Activated T-helper 9 cell treated with anti-CD3 and anti-CD28 coated beads, Interleukin-2, amount 50 U/mL, for 16 hours (primary cell): ENCODE measurements at places on chromosomes 16 and 17.

GRCh38 chr17:43830510-43831140, 2.3 kb downstream of the MPP3 start:
- DNase-seq, result no peak

DNA sequence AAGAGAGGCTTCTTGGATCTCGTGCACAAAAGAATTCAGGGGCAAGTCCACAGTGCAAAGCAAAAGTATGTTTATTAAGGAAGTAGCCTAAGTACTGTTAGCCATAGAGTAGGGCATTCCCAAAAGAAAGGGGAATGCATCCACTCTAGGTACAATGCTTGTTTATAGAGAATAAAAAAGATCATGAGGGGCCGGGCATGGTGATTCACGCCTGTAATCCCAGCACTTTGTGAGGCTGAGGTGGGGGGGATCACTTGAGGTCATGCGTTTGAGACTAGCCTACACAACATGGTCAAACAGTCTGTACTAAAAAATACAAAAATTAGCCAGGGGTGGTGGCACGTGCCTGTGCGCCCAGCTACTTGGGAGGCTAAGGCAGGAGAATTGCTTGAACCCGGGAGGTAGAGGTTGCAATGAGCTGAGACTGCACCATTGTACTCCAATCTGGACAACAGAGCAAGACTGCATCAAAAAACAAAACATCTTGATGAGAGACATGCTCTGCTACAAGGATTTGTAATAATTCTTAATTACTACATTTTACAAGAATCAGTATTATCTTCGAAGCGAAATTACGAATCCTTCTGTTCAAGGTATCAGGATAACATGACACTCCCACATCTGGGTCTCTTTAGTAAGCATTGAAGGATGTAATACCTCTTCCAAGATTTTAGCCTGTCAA, 191.6 kb downstream of the CPPED1 start:
- DNase-seq, result no peak

- no peak for DNase-seq
Observed at GRCh38 chr16:35628976-35629375, 2169.6 kb downstream of the TP53TG3F start.

DNA sequence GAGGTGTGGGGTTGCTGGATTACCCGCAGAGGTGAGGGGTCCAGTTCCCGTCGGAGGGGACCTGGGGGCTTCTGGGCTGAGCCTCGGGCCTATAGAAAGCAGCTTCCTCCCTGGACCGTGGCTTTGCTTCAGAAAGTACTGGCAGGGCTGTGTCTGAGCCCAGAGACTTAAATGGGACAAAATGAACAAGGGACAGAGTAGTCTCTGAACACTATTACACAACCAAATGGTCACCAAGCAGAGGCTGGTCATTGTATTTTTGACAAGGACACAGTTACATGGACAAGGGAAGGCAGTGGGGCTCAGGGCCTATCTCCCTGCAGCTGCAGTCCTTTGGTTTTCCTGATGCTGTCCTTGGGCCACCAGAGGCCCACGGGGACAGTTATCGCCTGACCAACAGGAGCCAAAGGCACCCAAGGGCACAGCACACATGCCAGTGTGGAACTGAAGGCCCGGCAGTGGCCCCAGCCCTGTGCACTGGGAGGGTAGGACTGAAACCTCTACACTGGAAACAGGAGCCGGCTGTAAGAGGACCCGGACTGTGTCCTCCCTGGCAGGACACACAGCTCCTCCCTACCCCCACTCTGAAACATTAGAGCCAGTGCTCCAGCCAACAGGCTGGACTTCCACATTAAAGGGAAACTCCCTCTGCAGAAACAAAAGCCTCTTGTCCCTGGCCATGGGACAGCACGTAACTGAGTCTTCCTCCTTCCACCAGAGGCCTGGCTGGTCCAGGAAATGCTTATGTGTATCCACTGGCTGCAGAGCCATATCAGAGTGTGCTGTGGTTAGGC, 26.0 kb upstream of the ERN1 start:
- DNase-seq, result no peak

GRCh38 chr17:34464812-34465211, 101.8 kb upstream of the CCL1 start:
- DNase-seq, result no peak

DNA sequence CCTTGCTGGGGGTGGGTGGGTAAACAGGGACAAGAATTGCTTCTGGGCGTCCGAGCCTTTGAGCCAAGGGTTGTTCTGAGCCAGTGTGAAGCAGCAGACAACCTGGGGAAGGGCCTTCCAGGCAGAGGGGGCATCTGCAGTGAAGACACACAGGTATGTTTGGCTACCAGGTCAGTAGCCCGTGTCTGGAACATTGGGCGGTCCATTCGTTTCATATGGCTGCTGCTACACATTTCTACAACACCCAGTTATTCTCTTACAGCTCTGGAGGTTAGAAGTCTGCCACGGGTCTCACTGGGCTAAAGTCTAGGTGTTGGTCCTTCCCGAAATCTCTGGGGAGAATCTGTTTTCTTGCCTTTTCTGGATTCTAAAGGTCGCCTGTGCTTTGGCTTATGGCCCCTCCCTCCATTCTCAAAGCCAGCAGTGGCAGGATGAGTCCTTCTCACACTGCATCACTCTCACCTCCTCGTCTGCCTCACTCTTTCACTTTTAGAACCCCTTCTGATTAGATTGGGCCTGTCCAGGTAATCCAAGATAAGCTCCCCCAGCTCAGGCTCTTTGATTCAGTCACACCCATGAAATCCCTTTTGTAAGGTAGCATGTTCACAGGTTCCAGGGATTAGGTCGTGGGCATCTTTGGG, 136.1 kb downstream of the CLEC16A start:
- DNase-seq, result no peak

DNA sequence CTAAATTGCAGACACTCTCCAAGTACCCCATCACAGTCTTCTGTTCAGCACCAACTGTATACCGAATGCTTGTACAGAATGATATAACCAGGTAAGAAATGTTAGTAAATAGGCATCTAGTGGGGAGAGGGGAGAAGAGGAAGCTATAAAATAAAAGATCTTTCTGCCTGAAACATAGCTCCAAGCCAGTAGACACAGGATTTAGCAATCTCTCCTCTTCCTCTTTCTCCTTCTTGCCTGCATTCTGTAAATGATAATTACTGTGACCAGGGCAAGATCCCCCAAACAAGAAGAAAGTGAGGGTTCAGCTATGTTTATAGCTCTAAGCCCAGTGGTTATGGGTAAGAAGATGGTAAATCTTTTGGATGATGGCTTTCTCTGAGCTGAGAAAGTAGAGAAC, 17.9 kb downstream of the ACSM3 start:
- no peak for DNase-seq

- DNase-seq, result no peak
Observed at GRCh38 chr16:35102780-35103403, 1643.5 kb downstream of the TP53TG3F start.

GRCh38 chr17:73308017-73308823, 3.6 kb downstream of the CDC42EP4 start:
- DNase-seq, result no peak

- no peak for DNase-seq
Observed at GRCh38 chr17:4038076-4038475, 73.8 kb upstream of the ATP2A3 start.

DNA sequence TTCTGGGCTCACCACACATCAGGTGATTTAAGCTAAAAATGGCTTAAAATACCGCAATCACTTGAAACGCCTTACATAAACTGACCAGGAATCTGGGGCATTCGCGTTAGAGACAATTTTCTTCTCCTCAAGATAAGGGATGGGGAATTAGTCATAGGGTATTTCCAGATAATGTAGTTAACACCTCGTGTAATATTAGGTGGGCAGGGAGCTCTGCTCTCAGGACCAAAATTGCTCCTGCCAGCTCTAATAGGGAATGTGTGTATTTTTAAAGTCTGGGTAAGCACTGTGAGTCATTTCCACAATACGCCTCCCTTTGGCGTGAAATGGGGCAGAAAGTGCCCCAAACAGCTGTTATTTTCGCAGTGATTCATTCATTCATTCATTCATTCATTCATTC, 408.6 kb downstream of the MAF start:
- no peak for DNase-seq

DNA sequence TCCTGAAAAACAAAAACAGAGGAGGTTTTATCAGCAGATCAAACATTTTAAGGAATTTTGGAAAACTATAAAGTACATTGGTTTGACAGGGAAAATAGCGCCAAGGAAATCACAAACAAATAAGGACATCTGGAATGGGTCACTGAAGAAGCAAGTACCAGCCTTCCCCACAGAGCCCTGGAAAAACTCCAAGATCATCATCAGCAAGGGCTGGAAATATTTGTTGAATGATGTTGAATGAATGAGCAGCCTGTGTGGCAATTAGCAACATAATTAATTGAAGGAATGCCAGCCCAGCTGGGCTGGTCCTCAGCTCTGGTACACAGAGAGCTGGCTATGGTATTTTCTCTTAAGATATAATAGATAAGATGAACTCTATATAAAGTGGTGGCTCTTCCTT, 290.4 kb downstream of the HS3ST3A1 start:
- DNase-seq, result no peak

DNA sequence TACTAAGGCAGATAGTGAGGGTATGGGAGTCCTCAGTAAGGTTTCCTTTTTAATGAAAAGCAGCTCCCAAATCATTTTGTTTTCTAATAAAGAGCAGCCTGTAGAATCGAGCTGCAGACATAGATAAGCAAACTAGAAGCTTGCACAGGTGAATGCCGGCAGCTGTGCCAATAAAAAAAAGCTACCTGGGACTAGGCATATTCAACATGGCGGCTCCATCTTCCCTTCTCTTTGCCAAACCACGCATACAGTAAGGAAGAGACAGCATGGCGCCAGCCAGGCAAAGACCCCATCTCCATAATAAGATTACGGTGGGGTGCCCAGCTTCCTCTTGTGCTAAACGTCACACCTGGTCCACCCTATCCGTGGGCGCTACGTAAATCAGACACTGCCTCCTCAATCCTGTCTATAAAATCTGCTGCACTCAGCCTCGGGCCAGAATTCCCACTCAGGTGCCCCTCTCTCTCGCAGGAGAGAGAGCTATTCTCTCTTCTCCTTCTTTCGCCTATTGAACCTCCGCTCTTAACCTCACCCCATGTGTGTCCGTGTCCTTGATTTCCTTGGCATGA, 92.7 kb upstream of the FA2H start:
- no peak for DNase-seq

GRCh38 chr17:10292057-10292937, 80.5 kb downstream of the MYH13 start:
- DNase-seq, result no peak

DNA sequence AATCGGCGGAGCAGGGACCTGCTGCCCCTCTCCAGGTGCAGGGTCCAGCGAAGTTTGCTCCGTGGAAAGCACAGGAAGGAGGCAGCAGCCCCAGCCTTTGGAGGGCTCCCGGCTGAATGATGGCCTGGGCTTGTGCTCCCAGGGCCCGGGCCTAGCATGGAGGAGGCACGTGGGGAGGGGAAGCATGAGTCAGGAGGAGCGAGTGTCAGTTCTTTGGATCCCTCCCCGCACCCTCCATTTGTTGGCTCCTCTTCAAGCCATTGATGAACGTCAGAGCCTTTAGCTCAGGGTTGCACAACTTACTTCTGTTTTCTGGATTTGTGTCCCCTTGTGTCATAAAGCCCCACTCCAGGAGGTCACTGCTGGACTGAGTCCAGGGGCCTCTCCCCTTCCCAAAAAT, 25.8 kb downstream of the TTYH2 start:
- DNase-seq, result no peak

- DNase-seq, result no peak
Observed at GRCh38 chr16:14958970-14959369, 15.9 kb upstream of the PDXDC1 start.

DNA sequence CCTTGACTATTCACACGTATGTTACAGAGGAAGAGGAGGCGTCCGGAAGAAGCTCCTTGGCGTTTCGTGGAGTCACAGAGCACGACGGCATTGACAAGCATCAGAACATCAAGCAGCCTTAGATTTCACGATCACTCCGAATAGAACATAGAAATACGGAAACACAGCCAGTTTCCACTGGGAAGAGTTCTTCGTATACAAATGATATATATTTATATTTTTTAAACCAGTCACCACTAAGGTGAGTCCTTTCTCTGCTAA, 3.1 kb downstream of the CBLN1 start:
- no peak for DNase-seq

- DNase-seq, result no peak
Observed at GRCh38 chr16:66720766-66721165, 24.2 kb upstream of the CMTM4 start.

DNA sequence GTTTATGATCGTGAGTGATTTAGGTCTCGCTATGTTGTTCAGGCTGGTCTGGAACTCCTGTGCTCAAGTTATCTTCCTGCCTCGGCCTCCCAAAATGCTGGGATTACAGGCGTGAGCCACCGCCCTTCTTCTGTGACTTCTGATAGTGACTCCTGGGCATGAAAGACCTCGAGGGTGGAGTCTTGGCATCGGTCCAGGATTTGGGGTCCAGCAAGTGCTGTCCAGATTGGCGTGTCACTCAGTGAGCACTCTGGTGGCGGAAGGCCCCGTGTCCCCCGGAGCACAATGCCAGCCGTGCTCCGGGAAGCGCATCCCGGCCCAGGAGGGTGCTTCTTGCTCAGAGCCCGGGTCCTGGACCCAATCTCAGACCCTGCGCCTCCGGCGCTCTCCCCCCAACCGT, 6.8 kb downstream of the OR1F1 start:
- no peak for DNase-seq

DNA sequence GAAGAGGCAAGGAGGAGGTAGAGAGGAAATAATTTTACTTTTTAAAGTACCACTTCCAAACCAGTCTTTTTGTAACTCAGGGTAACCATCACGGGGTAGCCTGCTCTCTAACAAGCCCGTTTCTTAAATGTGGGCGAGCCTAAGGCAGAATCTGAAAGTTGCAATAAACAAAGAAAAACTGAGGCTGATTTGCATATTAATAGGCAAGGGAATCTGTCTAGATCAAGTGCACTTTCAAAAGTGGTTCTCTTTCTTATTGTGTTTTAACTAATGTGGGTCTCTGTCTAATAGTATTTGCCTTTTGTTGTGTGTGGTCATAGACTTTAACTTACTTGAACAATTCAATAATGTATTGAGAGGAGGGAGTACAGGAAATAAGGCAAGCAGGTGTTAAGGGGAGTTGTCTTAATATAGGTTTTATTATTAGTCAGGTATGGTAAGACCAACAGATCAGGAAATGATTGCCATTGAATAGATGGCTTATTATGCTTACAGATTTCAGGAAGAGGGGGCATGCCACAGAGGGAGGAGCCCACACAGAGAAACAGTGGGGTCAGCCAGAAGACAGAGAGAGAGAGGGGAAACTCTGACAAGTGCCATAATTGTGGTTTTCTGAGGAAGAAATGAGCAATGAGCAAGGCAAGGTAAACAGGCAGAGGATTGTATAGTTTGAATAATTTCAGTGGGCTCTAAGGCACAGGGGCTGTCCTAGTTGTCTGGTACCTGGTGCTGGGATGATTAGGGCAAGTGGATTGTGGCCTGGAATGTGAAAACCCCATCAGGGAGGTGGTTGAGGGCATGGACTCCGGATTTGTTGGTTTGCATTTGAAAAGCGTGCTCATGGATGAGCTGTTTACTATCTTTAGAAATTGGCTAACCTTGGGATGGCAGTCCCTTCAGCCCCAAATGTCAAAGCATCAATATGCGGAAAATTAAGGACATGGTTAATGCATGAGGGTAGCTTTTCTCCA, 237.2 kb downstream of the TOX3 start:
- DNase-seq, result no peak

GRCh38 chr17:49434821-49435670, 20.4 kb upstream of the PHB1 start:
- DNase-seq, result no peak
